ENCODE measurements at places on chromosomes 7 and 10.

- DNase-seq = no peak
Measured at GRCh38 chr7:117350027-117350426, 27.2 kb upstream of the WNT2 start.

DNA sequence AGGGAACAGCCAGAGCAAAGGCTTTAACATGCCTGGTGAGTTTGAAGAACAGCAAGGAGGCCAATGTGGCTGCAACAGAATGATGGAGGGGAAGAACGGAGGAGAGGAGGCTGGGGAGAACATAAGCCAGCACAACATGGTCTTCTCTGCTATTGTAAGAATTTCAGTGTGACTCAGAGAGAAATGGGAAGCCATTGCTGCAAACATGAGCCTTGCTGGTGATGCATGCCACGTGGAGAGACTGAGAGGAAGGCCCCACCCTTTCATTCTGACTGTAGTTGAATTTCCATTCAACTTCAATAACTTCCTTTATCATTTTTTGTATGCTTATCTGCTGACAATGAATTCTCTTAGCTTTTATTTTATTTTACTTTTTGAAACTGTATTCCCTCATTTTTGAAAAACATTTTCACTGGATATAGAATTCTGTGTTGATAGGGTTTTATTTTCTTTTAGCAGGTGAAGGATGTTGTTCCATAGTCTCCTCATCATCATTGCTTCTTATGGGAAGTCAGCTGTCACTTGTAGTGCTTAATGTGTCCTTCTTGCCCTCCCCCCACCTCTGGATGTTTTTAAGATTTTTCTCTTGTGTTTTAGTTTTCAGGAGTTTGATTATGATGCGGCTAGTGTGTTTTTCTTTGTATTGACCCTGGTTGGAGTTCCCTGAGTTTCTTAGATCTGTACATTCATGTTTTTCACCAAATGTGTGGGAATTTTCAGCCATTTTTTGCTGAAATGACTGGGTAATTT, 46.4 kb upstream of the LEP start:
- DNase-seq = no peak

DNA sequence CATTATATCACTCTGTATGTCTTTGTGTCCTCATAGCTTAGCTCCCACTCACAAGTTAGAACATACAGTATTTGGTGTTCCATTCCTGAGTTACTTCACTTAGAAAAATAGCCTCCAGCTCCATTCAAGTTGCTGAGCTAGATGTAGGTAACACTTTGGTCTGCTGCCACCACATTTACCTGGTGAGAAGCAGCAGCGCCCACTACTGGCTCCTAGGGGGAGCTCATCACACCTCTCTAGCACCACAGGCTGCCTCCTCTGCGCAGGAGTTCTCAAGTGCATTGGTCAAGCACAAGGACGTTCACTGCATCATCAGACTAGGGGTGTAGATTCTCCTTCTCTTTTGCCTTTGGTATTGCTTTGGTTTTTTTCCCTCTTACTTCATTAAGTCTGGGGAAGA, 530.9 kb upstream of the AUTS2 start:
- no peak for DNase-seq

- DNase-seq = peak; percentile 86
Measured at GRCh38 chr7:140084142-140084655, 21.4 kb upstream of the PARP12 start.

DNA sequence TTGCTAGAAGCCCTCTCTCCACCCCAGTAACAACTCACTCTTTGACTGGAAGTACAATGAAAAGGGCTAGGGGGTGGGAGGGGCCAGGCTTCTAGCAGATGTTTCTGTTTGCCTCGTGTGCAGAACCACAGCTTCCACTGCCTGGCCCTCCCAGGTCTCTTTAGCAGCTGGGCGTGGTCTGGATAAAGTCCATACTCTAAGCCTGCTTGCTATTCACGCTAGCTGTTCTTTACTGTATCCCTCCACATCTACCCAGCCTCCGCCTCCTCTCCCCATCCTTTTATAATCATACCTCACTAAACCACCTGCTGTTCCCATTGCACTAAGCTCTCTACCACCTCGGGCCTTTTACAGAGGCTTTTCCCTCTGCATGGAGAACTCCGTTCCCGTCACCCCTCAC, 288.8 kb downstream of the CAMK1D start:
- no peak for DNase-seq

GRCh38 chr10:60737242-60737641, 41.0 kb upstream of the CDK1 start:
- no peak for DNase-seq
